ENCODE measurements at places on chromosomes 3 and 15.

DNA sequence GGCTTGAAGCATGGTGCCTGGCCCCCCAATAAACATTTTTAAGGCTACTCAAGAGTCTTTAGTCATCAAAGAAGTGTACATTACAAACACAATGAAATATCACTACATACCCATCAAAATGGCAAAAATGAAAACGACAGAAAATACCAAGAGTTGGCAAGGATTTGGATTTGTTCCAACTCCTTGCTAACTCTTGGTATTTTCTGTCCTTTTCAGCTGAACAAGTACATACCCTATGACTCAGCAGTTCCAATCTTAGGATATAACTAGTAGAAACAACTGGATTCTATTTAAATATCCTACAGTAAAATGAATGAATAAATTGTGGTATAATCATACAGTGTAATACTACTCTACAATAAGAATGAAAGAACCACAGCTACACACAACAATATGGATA, 25.1 kb upstream of the GABPB1 start:
- no peak for DNase-seq

GRCh38 chr15:58840048-58840447, 68.9 kb downstream of the MINDY2 start:
- no peak for DNase-seq

DNA sequence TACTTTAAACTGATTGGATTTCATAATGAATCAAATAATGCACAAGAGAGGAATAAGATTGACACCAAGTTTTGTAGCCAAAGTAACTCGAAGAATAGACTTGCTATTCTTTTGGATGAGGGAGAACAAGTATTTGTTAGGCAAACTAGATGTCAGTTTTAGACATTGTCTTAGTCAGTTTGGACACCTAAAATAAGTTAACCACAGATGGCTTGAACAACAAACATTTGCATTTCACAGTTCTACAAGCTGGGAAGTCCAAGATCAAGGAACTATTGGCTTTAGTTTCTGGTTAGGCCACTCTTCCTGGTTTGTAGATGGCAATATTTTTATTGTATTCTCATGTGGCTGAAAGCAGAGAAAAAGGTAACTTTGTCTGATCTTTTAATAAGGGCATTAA, 61.3 kb upstream of the OSTN start:
- DNase-seq: no peak

DNA sequence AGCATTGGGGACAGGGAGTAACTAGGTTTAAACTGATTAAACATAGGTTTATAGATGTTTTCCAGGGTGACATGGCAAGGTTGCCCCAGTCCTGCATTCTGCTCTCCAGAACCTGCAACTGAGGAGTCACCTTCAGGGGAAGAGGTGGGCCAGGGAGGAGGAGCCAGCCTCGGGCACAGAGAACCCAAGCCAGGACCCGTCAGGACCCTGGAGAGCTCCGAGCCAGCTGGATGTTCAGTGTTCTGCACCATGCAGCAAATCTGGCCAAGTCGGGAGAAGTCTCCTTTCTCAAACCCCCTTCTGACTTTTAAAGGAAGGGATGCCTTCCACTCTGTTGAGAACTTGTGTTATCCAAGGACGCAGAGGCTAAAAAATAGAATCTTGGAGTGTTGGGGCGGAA, 62.1 kb upstream of the SLC6A11 start:
- DNase-seq: peak; percentile 38
